ENCODE measurements at places on chromosomes 11 and 22. TPM values are rescaled to one million over a fixed set of nuclear protein-coding genes. Genes with fewer than 3 reads are reported as not detected.

- no peak overlapping the region for H3K4me3 ChIP-seq
- H3K27me3 ChIP-seq, result no peaks in the 10 kb centered on the region
- no peaks in the 10 kb centered on the region for H3K4me1 ChIP-seq
Measured at GRCh38 chr11:29159552-29160465, 857.0 kb downstream of the KCNA4 start.

DNA sequence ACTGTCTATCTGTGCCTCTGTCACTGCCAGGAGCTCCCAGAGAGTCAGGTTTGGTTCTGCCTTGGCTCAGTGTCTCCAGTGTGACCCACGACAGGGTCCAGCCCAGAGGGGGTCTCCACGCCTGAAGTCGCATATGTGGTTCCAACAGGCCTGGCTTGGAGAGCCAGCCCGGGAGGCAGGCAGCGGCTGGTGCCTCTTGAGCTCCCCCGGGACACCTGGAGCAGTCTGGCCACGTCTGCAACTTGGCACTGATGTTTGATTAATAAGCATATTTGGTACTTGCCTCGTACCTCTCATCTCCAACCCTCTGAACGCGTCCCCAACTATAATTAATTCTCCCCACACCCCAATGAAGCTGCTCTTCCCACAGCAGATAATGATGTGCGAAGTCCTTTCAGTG is 31.7 kb upstream of the SHISAL1 start:
- H3K27ac ChIP-seq, result no peak overlapping the region
- no peak overlapping the region for H3K4me3 ChIP-seq
- H3K36me3 ChIP-seq, result no peaks in the 10 kb centered on the region
- H3K27me3 ChIP-seq, result peaks cover 36% of the 10 kb centered on the region

Gene CDCA5
- polyA plus RNA-seq, result 0.11 TPM

Gene PRRG4
- polyA plus RNA-seq, result not detected

Gene SCO2
- polyA plus RNA-seq, result 13.9 TPM

DNA sequence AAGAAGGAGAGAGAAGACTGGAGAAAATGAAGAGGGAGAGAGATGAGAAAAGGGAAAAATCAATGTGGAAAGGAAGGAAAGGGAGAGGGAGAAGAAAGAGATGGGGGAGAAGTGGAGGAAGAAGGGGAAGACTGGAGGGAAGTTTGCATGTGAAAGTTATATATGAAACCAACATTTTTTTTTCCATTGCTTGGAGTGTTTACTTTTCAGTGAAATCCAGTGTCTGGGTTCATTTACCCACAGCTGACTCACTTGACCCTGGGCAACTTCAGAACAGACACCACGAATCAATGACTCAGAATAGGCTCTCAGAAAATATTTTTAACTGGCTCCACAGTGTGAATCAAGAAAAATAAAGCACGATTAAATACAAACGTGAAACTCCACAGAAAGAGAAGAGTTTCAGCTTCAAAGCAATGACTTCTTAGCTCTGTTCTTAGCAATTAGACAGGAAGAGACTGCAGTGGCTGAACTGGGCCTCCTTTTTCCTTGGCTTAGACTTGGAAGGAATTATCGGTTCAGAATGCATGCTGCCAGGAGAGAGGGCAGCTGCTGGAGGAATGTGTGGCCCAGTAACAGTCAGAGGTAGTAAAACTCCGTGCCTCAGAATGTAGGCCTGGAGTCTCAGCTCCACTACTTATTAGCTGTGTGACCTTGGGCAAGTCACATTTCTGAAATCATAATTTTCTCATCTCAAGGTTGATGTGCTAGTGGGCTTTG is 237.5 kb downstream of the MIAT start:
- H3K27ac ChIP-seq, result no peak overlapping the region
- peaks cover 15% of the 10 kb centered on the region for H3K36me3 ChIP-seq
- peaks cover 67% of the 10 kb centered on the region for H3K27me3 ChIP-seq
- no peak for DNase-seq

Gene CWF19L2
- polyA plus RNA-seq, result 9.0 TPM

GRCh38 chr11:70220920-70221319 is 17.8 kb downstream of the FADD start:
- no peak for DNase-seq
- no peak overlapping the region for H3K4me3 ChIP-seq
- no peaks in the 10 kb centered on the region for H3K4me1 ChIP-seq
- no peak overlapping the region for H3K27ac ChIP-seq

GRCh38 chr11:65060913-65061408 is 2.6 kb upstream of the NAALADL1 start:
- H3K27ac ChIP-seq, result no peak overlapping the region
- no peaks in the 10 kb centered on the region for H3K36me3 ChIP-seq
- no peak overlapping the region for H3K4me3 ChIP-seq
- no peaks in the 10 kb centered on the region for H3K27me3 ChIP-seq
- H3K4me1 ChIP-seq, result peaks cover 19% of the 10 kb centered on the region

DNA sequence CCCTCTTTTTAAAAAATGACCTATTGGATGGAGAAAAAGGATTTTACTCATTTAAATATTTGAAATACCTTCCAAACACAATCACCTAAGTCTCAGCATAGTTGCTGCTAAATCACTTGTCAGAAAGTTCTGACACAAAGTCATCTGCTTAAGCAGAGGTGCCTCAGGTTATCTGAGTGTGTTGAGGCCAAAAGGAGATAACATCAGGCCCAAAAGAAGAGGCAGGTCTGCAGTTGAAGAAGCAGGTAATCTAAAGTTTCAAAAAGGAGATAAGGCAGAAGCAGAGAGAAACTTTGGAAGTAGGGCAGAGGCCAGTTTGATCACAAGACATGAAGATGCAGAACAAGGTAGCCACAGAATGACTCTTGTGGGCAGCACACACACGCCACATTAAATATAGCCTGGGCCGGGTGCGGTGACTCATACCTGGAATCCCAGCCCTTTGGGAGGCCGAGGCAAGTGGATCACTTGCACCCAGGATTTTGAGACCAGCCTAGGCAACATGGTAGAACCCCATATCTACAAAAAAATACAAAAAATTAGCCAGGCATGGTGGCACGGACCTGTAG is 175.7 kb upstream of the API5 start:
- no peak overlapping the region for H3K4me3 ChIP-seq
- no peaks in the 10 kb centered on the region for H3K4me1 ChIP-seq
- no peak for DNase-seq
- H3K27ac ChIP-seq, result no peak overlapping the region

DNA sequence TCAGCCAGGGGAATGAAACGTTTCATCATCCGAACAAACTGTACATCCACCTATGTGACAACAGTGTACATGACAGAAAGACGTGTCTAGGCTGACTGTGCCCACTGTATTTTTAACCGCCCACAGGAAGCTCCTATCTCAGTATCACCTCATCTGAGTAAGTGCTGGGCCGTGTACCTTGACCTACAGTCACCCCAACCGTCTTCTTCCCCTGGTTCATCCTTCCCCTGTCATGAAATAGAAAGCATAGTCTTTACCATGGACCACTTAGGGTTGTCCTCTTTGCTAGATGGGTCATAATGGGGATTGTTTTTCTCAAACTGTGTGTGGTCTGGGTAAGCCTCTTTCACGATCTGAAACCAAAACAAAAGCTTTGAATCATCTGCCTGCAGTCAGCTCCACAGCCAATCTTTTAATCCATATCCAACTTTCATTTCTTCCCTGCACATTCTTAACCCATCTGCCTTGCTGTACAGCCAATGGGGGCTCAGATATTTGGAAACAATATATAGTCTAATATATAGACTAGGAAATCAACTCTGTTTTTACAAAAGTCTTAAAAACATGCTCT is 4.2 kb downstream of the THYN1 start:
- no peak for DNase-seq
- no peaks in the 10 kb centered on the region for H3K27me3 ChIP-seq
- peaks cover 11% of the 10 kb centered on the region for H3K4me1 ChIP-seq

- DNase-seq, result no peak
- H3K4me3 ChIP-seq, result no peak overlapping the region
- peaks cover under 1% of the 10 kb centered on the region for H3K4me1 ChIP-seq
- no peak overlapping the region for H3K27ac ChIP-seq
Measured at GRCh38 chr22:20449819-20450550, 12.4 kb upstream of the SCARF2 start.

Gene IL17REL
- not detected for polyA plus RNA-seq

DNA sequence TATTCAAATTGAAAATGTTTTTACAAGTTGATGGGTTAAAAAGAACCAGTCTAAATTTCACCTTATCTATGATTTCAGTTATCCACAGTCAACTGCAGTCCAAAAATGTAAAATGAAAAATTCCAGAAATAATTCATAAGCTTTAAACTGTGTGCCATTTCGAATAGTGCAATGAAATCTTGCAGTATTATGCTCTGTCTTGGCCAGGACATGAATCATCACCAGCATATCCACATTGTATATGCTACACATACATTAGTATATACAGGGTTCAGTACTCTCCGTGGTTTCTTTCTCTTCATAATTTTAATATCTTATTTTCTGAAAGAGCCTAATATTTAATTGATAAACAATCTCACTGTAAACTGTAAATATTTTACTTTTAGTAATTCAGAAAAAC is 45.9 kb downstream of the ARHGAP32 start:
- no peak for DNase-seq
- peaks cover 6% of the 10 kb centered on the region for H3K4me1 ChIP-seq
- H3K27ac ChIP-seq, result peak overlapping the region; percentile 53
- H3K36me3 ChIP-seq, result peaks cover 17% of the 10 kb centered on the region

Gene CABP4
- polyA plus RNA-seq, result not detected

All from naive B cell (primary cell).